Activated T-cell treated with anti-CD3 and anti-CD28 coated beads for 48 hours (primary cell): ENCODE measurements at places on chromosomes 6 and 20.

GRCh38 chr6:76124018-76124417 is 51.6 kb upstream of the IMPG1 start:
- no peak for DNase-seq

DNA sequence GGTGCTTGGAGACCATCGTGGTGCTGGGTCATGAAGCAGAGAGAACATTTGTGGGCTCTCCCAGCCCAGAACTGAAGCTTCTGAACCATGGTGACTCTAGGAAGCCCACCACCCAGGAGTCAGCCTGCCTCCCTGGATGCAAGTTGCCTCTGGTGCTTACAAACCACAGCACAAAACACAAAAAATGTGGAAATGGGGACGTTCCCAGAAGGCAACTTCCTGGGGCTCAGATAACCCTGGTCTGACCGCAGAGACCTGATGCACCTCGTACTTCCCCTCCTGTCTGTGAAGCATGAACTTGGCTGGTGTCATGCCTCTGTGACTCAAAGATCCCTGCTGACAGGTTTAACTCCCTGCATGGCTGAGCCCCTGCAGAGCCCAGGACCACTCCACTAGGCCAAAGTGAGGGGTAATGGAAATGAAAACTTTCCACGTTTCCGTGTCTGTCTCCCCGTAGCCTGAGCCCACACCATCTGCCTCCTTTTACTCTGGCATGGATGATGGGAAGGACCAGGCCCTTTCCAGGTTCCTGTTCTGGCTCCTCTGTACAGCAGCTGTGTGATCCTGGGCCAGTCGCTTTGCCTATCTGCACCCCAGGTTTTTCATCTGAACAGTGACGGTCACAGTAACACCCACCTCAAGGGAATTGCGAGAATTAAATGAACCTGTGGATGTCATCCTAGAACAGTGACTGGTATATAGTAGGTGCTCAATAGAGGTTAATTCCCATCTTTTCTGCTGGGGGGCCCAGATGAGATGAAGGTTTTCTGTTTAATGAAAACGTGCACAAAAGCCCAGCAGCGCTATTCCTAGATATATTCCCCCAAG is 57.7 kb downstream of the PPP1R16B start:
- no peak for DNase-seq

GRCh38 chr6:154210678-154211077 is 145.9 kb downstream of the IPCEF1 start:
- no peak for DNase-seq

- DNase-seq: no peak
These were observed 1.8 kb downstream of the SNRPB start for GRCh38 chr20:2468581-2469407.

DNA sequence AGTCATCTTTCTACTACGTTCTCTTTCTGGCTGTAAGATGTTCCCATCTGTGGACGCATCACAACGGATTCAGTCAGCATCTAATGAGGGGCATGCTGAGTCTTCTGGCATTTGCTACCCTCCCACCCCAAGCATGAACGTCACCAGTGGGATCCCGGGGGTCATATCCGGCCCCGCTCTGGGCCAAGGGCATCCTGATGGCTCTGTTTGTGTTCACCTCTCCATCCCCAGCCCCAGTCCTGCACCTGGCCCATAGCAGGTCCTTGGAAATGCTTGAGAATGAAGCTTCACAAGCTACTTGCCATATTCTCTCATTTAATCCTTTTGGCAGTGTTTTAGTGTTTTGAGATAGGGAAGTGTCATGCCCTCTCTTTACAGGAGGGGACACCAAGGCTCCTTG is 14.9 kb downstream of the APCDD1L start:
- DNase-seq: no peak

GRCh38 chr20:53013847-53014246 is 41.7 kb downstream of the TSHZ2 start:
- DNase-seq: no peak

DNA sequence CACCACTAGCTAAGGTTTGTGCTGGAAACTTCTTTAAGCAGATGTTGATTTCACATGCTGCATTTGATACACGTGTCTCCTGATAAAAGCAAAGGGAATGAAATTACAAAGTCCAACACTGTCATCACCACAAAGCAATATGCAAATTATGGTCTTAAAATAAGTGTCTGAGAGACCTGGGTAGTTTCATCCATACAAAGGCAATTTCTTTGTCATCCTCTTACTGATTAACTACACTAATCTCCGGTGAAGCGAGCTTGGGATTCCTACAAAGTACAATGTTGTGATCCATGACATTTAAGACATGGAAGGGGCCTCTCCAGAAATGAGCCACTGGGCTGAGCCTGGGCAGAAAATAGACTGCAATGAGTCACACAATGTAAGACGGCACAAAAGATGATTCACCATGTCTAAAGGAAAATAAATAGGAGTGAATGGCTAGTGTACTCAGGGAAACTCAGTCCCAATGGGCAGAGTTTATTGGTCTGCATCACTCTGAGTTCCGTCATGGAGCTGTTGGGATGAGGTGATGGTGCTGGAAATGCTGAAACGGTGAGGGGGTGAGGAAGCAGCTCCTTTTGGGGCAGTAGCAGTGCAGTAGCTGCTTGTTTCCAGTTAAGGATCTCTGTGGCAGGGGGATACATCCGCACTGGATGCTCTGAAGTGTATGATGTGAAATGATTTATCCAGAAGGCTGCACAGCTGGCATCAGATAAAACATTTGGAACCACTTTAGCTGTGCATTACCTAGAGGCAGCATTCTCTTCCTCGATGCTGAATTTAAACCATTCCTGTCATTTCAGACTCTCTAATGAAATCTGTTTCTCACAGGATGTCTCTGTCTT is 103.3 kb downstream of the IBTK start:
- DNase-seq: no peak

GRCh38 chr6:34595332-34596184 is 39.4 kb upstream of the SPDEF start:
- DNase-seq: no peak

- DNase-seq: no peak
These were observed 2.5 kb downstream of the PPDPF start for GRCh38 chr20:63522981-63523611.

- no peak for DNase-seq
These were observed 392.0 kb upstream of the FLRT3 start for GRCh38 chr20:14729390-14729789.

DNA sequence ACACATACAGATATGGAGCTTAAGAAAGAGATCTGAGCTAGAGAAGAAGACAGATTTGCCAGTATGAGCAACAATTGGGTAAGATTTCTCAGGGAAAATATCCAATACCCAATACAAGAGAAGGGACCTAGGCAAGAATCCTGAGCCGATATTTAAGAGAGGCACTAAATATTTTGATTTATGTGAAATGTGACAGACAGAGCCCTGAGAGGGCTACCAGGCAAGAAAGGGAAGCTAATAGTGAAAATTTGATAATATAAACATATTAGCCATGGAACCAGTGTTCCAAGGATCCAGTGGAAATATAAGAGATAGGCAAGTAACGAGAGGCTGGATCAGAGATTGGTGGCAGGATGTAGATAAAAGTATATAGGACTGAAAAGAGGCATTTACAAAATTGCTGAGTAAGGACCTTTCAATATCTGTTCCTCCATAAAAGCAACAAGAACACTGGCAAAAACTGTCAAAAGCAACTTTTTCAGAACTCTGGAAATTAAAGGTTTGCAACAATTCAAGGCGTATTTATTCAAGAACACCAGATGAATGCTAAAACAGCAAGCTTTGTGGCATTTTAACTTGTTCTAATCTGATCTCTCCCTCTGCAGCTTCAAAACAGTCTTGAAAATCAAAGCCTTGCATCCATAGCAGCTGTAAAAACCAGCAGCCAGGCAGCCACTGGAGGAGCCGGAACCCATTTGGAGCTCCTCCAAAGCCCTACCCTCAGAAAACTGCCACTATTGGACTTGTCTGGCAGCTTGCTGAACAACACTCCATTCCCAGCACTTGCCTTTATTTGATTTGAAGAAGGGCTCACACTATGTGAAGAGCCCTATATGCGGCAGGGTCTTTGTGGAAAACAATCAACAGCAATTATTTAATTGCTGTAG is 58.8 kb downstream of the REV3L start:
- no peak for DNase-seq

DNA sequence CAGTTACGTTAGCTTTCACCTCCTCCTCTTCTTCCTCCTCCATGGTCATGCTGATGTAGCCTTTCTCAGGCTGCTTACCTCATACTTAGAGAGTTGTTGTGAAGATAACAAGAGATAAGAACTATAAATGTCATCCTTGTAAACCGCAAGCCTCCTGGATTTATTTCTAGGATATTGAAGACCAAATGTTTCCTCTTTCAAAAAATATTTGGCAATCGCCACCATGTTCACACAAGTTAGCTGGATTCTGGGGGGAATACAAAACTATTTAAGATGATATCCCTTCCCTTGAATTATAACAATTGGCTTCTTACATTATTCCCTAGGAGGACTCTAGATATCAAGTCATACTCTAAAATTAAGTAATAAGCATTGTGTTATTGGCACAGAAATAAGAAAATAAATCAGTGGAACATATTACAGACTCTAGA is 99.8 kb upstream of the PLEKHG1 start:
- DNase-seq: no peak

DNA sequence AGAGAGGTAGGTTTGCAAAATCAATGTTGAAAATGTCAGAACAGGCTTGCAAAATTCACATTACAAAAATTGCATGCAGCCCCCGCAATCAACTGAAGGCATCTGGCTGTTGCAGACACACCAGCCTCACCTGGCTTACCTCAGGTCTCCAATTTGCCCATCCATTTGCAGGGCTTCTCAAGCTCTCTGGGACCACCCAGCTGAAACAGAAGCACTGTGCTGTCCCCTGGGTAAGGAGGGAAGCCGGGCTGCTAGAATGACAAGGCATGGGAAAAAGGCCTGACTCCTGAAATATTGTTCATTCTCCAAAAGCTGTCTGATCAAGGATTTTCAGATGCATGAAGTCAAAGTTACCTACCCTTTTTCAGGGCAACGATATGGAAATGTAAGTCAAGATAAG is 52.6 kb upstream of the CD93 start:
- no peak for DNase-seq

- no peak for DNase-seq
These were observed 105.2 kb downstream of the CDK19 start for GRCh38 chr6:110710115-110710514.

- no peak for DNase-seq
These were observed 795 bp downstream of the MMP24OS start for GRCh38 chr20:35277127-35277526.

DNA sequence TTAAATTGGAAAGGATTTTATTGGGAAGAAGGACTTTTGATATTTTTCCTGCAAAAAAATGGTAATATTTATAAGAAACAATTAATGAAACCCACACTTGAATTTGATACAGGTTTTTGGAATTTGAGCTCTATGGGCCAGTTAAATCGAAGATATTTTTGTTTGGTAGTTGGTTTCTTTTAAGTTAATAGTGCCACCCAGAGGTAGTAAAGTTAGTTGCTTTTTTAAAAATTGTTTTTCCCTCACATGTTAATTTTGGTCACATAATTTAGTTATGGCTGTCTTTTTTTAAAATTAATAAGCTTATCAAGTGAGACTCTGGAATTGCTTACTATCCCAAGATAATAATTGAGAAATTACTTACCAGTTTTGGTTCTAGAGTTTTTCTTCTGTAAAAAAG is 7.1 kb downstream of the PRIM2 start:
- no peak for DNase-seq

DNA sequence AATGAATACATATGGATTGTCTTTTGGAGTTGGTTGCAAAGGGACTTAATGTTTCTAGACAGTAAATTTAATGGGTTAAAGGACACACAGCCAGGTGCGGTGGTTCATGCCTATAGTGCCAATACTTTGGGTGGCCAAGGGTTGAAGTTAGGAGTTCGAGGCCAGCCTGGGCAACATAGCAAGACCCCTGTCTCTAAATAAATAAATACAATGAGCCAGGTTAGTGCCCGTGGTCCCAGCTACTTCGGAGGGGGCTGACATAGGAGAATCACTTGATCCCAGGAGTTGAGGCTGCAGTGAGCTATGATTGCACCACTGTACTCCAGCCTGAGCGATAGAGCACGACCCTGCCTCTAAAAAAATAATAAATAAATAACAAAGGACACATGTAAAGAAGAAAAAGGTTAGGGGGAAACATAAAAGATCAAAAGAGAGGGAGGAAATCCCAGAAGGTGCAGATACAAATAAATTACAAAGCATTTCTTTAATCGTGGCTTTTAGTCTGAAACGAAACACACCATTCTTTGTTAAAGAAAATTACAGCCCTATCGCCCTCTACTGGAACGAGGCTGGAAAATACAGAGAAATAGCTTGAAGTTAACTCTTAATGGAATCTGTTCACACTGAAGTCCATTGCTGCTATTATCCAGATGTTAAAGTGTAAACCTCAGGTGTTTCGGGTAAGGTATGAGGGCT is 42.6 kb upstream of the SCML4 start:
- no peak for DNase-seq

- no peak for DNase-seq
These were observed 670.9 kb downstream of the QKI start for GRCh38 chr6:164085091-164086075.

DNA sequence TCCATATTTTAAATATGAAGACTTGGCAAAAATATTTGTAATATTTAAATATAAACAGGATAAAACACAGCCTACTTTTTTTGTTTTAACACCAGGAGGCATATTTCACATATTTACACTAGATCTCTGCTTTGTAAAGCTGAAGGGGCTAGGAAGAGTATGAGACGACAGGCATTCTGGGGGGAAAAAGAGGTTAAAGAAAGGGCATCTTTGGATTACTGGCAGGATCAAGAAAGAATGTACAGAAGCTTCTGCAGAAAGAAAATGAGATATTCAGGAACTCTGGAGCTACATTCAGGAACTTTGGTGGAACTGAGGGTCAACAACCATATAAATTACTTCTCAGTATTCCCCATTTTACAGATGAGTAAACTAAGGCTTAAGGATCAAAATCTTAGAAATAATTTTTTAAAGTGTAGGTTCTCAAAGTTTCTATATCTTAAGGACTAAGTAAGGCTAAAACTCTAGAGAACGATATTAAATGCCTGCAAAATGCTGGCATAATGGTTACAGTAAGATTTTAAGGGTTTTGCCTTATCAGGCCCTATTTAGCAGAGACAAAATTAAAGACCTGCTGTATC is 156.5 kb downstream of the CDK19 start:
- no peak for DNase-seq

DNA sequence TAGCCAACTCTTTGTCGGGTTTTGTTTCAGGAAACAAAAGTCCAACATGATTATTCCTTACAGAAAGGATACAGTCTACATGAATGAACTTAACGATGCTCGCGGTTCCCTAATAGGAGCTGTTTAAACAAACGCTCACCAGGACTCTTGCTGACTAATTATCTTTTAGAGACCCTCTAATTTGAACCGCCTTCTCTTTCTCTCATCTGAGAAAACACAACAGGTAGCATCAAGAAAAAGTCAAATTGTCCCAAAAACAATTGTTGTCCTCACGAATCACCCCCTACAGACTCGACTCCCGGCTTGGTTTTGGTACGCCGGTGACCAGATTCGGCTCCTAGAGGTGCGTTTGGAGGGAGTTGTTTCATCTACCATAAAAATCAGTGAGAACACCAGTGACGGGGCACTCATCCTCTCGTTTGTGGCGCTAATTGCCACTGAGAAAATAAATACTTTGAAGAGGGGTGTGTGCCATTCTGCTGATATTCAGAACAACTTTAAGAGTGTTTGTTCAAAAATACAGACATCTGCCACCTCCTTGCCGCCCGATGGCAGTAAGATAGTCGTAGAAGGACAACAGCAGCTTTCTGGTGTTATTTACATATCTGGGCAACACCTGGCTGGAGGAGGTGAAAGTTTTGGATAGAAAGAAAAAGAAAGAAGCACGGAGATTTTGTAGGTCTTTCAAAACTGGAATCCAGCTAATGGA is 1.1 kb upstream of the SIM1 start:
- DNase-seq: no peak
